Caco-2 (cell line): ENCODE measurements at places on chromosomes 3 and 15. TPM values are rescaled to one million over a fixed set of nuclear protein-coding genes. Genes with fewer than 3 reads are reported as not detected.
A peak's percentile ranks its signal among the peaks of the same experiment; 100 is the strongest.

- no peak overlapping the region for H3K4me3 ChIP-seq
- no peaks in the 10 kb centered on the region for H3K27me3 ChIP-seq
- peak overlapping the region; percentile 42 for H3K27ac ChIP-seq
- peaks cover 34% of the 10 kb centered on the region for H3K4me1 ChIP-seq
Measured at GRCh38 chr3:37899101-37899707, 37.5 kb downstream of the CTDSPL start.

DNA sequence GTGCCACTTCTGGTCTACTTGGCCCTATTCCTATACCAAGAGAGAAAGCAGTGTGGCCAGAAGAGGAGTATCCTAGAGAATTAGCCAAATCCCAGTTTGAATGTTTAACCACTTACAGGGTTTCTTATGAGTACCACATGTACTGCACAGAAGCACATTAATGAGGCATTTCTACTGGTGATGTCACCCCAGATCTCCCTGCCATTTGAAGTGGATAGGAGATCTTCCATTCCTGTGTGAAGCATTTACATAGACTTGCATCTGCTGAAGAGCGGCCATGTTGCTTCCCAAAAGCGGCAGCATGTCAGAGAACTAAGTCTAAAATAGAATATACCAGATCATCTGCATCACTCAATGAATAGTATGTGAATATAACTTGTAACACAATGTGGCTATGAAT, 108.4 kb upstream of the TUSC7 start:
- H3K4me3 ChIP-seq: no peak overlapping the region
- H3K4me1 ChIP-seq: no peaks in the 10 kb centered on the region
- DNase-seq: no peak
- H3K27ac ChIP-seq: no peak overlapping the region

DNA sequence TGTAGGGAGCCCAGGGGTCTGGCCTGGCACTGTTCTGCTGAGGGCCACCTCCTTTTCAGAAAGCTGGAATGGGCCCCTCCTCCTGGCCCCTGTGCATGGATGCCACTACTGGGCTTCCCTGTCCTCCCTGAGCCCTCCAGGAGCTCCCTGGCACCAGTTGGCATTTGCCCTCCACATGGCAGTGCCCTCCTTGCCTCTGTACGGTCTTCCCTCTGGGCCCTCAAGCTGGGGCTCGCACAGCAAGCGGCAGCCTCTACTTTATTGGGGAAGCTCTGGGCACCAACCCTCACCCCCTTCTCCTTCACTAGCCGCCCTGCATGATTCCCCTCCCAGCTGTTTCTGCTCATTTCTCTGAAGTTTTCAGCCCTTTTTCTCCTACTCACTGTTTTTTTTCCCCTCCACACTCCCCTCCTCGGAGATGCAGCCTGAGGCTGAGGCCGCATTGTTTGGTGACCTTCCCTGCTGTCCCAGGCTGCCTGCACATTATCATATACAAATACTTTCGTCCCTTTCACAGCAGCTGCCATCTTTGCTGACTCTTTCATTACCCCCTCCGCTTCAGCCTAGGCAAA, 127.3 kb downstream of the EEFSEC start:
- no peaks in the 10 kb centered on the region for H3K36me3 ChIP-seq
- no peak overlapping the region for H3K4me3 ChIP-seq
- 0 out of 2 replicates have a peak, but pooled peaks cover 3% of the 10 kb centered on the region for H3K4me1 ChIP-seq
- H3K27me3 ChIP-seq: no peaks in the 10 kb centered on the region
- no peak for DNase-seq

DNA sequence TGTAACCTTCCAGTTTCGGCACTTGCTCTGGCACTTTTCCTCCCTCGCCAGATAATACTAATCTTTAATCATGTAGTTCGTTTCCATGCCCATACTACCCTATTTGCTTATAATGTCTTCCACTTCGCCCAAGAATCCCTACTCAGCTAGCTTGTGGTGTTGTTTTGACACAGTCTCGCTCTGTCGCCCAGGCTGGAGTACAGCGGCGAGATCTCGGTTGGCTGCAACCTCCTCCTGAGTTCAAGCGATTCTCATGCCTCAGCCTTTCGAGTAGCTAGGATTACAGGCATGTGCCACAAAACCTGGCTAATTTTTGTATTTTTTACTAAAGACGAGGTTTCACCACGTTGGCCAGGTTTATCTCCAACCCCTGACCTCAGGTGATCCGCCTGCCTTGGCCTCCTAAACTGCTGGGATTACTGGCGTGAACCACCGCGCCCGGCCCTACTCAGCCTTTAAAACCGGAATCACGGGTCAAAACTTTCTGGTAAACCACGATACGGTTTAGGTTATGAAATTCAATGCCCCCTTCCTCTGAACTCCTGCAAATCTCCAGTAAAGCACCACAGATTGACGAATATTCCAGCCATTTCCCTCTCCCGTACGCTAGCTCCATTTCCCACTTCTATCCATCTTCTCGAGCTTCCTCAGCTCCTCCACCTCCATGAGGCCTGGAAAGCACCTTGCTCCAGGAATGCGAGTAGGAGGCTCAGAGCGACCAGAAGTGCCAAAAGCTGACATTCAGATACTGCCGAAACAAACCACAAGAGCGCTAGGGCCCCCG, 878 bp upstream of the RAD51 start:
- peaks cover 11% of the 10 kb centered on the region; the same call in 1 of the 2 replicates for H3K4me1 ChIP-seq
- H3K27ac ChIP-seq: peak overlapping the region; percentile 99
- no peak for DNase-seq
- no peaks in the 10 kb centered on the region for H3K27me3 ChIP-seq
- no peaks in the 10 kb centered on the region for H3K36me3 ChIP-seq

DNA sequence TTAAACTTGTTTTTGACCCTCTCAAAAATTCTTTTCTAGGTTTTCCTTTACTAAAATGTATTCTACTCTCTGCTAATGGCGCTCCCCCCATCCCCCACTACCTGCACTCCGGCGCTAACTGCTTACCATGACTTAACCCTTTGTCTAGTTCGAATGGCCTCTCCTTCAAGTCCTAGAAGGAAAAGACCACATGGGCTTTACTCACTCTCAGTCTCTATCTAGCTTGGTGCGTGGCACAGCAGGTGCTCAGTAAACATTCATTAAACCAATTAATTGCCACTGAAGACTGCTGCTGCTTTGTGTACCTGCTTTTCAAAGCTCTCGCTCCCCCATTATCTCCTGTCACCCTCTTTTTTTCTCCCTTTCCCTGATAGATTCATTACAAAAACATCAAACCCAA, 457.7 kb upstream of the THRB start:
- no peaks in the 10 kb centered on the region for H3K36me3 ChIP-seq
- no peaks in the 10 kb centered on the region for H3K27me3 ChIP-seq
- H3K27ac ChIP-seq: no peak overlapping the region

Gene RARRES1
- total RNA-seq: 7.6 and 9.0 TPM in 2 replicates
